ENCODE measurements at places on chromosomes 3 and 15.

GRCh38 chr15:31934821-31935220 lies 95.5 kb upstream of the CHRNA7 start:
- DNase-seq = no peak

DNA sequence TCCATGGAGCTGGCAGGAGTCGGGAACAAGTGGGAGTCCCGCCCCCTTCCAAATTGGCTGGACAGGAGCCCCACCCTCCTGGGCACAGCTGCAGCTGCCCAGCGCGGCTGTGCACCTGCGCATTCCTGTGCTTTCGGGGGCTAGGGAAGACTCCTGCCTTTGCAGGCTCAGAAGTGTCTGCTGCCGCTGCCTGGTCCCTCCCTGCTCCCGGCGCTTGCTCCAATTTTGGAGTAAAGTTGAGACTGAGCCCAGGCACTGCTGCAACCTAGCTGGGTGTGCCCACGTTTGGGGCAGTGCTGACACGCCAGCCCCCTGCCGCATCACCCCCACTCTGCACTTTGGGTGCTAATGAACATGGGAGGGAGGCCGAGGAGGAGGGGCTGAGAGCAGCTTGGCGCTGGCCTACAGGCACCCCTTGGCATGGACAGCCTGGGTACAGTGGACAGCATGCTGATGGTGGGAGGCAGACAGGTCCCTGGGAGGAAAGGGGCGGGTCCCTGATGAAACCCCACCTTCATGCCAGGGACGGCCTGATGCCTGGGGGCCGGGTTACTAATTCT lies 399.2 kb upstream of the CNTN4 start:
- no peak for DNase-seq

DNA sequence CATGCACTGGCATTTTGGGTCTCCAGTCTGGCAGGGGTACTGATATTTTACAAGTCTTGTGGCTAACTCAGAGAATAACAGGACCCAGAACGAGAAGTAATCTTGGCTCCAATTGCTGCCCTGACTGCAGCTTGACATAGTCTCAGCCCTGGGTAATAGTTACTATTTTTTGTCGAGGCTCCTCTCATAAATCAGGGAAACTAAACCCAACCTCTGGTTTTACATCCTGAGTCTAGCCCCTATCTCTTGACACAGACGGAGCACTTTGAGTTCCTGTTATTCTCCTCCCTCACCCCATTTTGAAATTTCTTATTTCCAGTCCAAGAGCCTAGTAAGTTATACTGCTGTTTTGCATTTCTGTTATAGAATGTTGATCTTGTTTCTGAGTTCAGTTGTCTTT lies 276.1 kb upstream of the GOLIM4 start:
- no peak for DNase-seq

DNA sequence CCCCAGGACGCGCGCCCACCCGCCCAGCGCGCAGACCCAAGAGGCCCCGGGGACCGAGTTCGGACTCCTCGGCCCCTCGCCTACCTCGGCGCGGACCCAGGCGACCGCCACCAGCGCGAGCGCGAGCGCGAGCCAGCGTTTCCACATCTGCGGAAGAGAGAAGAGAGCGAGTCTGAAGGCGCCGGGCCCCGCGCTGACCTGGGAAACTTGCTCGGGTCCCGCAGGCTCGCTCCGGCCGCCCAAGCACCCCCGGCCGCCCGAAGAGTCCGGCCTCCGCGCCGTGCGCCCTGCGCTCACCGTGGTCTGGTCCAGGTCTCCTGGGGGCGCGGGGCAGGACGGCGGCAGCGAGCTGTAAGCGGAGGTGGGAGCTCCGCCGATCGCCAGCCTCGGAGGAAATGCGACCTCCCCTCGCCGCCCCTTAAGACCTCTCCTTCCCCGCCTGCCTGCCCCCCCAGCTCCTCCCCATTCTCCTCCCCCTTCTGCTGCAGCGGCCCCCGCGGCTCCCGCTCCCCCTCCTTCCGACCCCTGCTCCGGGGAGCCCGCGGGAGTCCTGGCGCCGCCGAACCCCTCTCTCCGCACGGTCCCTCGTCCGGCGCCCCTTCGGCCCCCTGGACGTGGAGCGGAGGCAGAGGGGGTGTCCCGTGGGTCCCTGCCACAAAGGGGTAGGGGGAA lies at the start of gene FSTL1:
Gene FSTL1, minus strand, starts transcription at position 393 of the 672 bp plus-strand sequence. Its CDS starts 246 bp downstream, at position 147.
- no peak for DNase-seq

DNA sequence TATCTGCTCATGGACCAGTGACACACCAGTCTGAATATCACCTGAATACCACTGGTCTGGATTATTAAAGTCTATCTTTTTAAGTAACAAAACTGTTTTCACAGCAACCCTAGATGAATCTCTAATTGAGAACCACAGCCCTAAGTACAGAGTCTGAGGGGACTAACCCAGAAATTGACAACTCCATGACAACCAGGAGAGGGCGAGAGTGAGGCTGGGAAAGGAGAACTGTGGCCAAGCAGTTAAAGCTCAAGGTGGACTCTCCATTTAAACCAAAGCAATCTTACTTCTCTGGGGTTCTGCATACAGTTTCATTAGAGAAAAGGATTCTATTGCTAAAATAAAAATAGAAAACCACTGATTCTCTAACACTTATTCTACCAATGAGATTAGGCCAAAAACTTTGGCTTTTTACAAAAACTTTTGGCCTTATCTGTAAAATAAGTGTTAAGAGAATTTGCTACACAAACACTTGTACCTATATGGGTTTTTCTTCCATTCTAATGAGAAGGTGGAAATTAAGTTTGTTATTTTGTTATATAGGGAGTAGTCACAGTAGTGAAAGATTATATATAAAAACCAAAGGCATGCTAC lies 11.4 kb downstream of the NEK10 start:
- DNase-seq = no peak

GRCh38 chr3:38049358-38050126 lies 10.5 kb downstream of the DLEC1 start:
- no peak for DNase-seq

- no peak for DNase-seq
Measured at GRCh38 chr3:135691240-135691639, 274.3 kb upstream of the PPP2R3A start.

DNA sequence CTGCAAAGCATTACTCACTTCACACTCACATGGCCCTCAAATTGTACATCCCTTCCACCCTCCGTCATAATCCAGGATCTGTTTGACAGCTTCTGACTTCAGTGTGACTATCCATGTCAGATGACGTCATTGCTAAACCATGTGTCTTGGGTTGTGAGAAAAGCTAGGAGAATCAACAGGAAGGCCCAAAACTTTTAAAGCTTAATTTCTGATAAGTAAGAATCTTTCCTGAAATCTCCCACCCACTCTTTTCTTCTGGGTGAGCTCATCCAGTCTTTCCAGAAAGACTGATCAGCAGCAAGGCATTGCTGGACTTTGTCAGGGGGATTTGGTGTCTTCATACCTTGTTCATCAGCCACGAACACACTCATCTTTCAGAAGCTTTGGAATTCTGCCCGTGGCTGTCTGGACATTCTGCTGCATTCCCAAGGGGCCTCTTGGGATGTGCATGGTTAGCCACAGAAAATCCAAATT lies 11.5 kb upstream of the LMCD1 start:
- no peak for DNase-seq

DNA sequence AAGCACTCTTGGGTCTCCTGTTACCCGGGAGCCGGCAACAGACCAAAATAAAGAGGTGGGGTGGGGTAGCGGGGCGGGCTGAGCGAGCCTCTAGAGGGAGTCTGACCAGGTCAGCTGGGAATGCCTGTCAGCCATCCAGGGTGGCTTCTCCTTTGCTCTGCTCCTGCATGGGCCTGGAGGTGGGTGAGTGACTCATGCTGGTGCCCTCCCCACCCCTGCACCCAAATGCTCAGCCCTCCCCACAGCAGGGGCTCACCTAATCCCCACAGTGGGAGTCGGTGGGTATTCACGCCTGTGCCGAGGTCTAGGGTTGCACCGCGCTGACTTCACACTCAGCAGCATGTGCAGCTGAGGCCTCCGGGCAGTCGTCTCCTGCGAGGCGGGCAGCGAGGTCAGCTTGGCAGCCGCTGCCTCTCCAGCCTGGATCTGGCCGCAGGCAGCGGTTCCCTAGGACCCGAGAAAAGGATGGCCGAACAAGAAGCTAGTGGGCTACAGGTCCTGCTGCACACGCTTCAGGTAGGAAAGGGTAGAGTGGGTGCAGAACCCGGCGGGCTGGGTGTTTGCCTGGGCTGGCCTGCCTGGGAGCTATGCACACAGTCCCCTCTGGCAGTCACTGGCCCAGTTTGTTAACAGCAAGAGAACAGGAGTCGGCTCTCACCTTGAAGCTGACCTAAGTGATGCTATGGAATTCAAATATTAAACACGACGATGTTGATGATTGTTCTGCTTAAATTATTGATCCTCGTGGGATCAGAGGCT lies at the start of gene AGBL1:
Gene AGBL1, plus strand, starts transcription at position 364 of the 759 bp plus-strand sequence.
- no peak for DNase-seq

- no peak for DNase-seq
Measured at GRCh38 chr15:74977599-74977998, 17.8 kb upstream of the SCAMP5 start.

- no peak for DNase-seq
Measured at GRCh38 chr3:156150434-156151066, 30.2 kb downstream of the KCNAB1 start.

GRCh38 chr3:21792176-21792575 lies 41.2 kb upstream of the ZNF385D start:
- no peak for DNase-seq

DNA sequence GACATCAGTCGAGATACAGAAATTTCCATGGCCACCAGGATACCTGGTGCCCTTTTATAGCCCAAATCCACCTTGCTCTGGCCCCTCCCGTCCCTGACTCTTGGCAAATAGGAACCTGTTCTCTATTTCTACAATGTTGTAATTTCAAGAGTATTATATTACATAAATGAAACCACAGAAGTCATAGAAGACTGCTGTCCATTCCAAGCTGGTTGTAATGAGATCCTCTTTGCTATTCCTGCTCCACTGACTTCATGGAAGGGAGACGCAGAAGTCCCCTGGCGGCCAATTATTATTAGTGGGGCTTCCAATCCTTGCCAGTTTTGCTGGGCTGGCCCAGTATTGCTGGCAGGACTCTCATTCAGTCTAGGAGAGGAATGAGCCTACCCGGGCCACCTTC lies 26.6 kb downstream of the DCP1A start:
- no peak for DNase-seq

GRCh38 chr3:143814443-143814889 lies 33.8 kb downstream of the SLC9A9 start:
- DNase-seq = no peak

- DNase-seq = no peak
Measured at GRCh38 chr3:123026565-123027291, 835 bp downstream of the SEMA5B start.

DNA sequence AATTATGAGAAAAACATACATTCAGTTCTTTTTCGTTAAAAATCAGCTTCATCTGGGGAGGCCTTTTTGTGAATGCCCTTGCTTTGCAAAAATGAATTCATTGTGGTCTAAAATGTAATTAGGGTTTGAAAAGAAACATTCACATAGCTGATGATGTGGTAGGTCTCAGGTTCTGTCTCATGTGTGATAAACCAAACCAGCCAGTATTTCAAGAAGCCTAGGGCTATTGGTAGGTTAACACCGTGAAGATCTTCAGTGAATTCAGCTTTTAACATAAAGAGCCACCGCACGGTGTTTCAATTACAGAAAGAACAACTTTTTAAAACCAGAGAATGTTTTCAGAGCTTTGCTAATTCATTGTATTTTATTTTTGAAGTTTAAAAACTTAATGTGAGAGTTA lies 41.9 kb downstream of the CTNNB1 start:
- DNase-seq = no peak

GRCh38 chr3:40768046-40768445 lies 243.3 kb downstream of the ZNF621 start:
- no peak for DNase-seq

GRCh38 chr3:32302601-32303398 lies 64.3 kb downstream of the CMTM8 start:
- DNase-seq = no peak

- no peak for DNase-seq
Measured at GRCh38 chr3:14598143-14598569, 53.4 kb upstream of the CCDC174 start.

DNA sequence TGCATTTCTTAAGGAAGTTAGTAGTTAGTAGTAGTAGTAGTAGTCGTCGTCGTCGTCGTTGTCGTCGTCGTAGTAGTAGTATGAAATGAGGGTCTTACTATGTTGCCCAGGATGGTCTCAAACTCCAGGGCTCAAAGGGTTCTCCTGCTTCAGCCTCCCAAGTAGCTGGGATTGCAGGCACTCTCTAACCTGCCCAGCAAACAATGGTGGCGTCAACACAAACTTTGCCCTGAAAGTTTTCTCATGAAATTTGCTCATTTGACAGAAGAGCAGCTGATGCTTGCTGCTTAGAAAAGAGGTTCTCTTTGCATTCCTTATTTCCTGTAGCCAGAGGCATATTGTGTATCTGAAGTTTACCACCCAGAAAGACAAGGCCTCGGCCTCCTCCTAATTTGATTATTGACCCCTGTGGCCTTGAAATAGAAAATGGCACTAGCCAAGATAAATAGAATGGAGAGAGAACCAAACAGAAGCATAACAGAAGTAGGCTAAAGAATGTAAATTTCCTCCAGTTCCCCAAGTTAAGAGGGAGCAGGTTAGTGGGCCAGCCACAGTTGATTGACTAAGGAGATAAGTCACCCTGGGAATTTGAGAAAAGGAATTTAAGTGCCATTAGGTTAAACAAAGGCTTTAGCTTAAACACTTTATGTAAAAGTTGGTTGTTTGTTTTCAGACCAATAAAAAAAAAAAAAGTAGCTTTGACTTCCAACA lies 166.2 kb upstream of the ROBO2 start:
- DNase-seq = no peak

- no peak for DNase-seq
Measured at GRCh38 chr3:183033746-183034145, 53.4 kb upstream of the DCUN1D1 start.

GRCh38 chr3:52104684-52105640 lies 48.6 kb upstream of the DUSP7 start:
- no peak for DNase-seq
